H7 (cell line): ENCODE measurements at places on chromosomes 4 and X. TPM values are rescaled to one million over a fixed set of nuclear protein-coding genes. Genes with fewer than 3 reads are reported as not detected.

DNA sequence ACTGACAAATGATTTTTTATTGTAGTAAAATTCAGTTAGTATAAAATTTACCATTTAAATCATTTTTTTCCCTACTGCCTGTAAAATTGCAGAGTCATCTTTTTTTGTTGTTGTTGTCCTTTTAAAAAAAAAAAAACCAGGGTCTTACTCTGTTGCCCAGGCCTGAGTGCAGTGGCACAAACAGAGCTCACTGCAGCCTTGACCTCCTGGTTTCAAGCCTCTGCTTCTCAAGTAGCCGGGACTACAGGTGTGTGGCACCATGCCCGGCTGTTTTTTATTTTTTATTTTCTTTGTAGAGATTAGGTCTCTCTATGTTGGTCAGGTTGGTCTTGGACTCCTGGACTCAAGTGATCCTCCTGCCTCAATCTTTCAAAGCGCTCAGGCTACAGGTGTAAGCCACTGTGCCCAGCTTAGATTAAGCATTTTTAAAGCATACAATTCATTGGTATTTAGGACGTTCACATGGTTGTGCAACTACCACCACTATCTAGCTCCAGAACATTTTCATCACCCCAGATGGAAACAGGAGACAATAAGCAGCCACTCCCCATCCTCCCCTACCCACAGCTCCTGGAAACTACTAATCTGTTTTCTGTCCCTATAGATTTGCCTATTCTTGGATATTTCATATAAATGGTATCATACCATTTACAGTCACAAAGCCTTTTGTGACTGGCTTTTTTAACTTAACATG, 59.7 kb upstream of the PGRMC2 start:
- DNase-seq, result no peak

Gene ZNF157
- 0.26 and 0.31 TPM in 2 replicates for total RNA-seq

DNA sequence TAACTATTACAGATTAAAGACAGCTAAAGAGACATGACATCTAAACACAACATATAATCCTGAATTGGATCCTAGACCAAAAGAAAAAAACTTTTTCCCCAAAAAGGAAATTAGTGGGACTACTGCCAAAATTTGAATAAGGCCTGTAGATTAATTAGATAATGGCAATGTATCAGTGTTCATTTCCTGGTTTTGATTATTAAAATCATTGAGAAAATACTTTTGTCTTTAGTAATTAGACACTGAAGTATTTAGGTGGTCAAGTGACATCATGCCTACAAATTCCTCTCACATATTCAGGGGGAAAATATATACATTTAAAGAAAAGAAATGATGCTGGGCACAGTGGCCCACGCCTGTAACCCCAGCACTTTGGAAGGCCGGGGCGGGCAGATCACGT, 10.4 kb upstream of the USO1 start:
- no peak for DNase-seq

DNA sequence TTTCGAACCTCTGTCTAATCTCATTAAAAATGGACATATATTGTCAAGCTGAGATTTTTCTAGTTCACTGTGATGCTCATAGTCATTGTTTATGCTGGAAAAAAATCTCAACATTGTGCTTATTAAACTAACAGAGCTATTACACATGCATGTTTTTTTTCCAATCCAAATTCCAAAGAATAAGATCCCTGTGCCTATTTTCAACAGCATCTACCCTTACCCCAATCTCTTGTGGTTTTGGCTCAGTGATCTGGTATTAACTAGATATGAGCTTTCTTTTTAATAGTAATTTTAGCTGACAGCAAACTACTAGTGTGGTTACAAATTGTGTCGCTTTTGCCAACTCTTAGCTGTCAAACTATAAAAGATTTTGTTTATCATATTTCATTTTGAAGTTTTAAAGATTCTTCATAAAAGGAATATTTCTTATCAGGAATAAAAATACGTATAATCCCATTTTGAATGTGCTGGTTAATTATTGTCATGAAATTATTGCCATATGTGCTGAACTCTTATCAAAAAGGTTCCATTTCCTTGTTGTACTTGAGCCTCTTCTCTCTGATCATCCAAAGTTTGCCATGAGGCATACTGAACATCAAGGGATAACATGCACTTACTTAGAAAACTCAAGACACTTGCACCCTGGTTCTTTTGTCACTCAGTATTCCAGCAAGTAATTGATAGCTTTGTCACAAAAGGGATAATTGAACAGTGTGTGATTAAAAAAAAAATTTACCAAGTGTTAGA, 241.2 kb downstream of the ARHGAP24 start:
- no peak for DNase-seq

DNA sequence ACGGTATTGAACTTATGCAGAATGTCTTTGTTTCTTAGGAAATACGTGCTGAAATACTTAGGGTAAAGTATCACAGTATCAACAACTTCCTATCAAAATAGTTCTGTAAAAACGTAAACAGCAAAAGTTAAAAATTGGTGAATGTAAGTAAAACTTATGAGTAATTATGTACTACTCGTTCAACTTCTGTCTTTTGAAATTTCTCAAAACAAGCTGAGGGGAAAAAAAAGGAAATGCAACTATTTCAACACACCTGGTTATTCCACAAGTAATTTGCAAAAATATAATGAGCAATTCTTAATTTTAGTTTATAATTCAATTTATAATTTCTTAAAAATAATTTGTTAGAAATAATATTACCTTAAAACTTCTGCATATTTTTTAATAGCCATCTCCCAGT, 8.3 kb downstream of the PPID start:
- DNase-seq, result no peak

Gene PRDX4
- total RNA-seq, result 474 and 507 TPM in 2 replicates

DNA sequence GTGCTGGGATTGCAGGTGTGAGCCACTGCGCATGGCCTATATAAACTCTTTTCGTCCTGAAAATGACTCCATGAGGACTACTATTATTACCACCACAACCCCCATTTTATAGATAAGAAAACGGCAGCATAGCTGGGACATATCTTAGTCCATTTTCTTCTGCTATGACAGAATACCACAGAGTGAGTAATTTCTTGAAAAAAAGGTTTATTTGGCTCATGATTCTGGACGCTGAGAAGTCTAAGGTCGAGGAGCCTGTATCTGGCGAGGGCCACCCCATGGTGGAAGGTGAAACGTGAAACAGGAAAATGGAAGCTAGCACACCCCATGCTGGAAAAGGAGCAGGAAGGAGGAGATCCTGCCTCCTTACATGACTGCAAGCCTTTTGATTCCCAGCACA, 68.9 kb downstream of the SMIM20 start:
- DNase-seq, result no peak

DNA sequence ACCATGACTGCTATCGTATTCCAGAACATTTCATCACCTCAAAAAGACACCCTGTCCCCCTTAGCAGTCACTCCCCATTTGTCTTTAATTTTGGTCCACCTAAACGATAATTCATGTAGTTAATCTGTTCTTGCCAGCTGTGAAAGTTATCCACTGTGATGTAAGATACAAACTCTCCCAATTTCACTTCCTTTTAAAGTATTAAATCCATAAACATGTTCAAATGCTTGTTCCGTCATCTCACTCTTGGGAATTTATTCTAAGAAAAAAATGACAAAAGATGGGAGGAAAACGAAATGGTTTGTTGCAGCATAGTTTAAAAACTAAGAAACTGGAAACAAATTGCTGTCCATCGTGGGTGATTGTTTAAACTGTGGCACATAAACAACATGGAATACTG, 53.7 kb upstream of the IRF2 start:
- no peak for DNase-seq

DNA sequence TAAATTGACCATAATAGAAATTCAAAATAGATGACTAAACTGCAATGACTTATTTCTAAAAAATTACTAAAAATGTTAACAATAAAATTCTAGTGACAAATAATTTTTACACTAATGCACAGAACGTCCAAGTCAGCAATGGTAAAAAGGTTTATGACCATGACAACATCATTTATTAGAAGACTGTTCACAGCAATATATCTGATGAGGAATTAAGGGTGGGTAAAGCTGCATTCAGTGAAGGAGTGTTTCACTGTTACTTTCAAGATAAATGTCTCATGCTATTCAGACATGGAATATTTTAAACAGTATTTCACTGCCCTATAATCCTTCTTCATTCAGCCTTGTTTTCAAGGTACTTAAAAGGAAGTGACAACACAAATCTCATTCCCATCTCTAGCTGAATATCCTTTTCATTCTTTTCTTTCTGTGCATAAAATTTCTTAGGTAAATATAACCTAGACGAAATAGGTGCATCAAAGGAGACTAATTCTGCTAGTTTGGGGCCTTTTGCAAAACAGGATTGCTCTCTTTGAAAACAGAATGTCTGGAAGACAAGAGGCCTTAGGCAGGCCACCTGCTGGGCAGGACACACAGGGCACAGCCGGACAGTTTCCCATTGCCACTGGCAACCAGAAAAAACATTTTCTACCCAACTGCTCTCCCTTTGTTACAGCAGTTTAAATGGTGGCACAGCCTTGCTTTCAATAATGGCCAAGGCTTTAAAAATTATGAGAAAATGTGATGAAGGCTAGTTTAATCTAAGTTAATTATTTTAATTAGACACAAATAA, 600.3 kb downstream of the SPRY1 start:
- DNase-seq, result no peak

DNA sequence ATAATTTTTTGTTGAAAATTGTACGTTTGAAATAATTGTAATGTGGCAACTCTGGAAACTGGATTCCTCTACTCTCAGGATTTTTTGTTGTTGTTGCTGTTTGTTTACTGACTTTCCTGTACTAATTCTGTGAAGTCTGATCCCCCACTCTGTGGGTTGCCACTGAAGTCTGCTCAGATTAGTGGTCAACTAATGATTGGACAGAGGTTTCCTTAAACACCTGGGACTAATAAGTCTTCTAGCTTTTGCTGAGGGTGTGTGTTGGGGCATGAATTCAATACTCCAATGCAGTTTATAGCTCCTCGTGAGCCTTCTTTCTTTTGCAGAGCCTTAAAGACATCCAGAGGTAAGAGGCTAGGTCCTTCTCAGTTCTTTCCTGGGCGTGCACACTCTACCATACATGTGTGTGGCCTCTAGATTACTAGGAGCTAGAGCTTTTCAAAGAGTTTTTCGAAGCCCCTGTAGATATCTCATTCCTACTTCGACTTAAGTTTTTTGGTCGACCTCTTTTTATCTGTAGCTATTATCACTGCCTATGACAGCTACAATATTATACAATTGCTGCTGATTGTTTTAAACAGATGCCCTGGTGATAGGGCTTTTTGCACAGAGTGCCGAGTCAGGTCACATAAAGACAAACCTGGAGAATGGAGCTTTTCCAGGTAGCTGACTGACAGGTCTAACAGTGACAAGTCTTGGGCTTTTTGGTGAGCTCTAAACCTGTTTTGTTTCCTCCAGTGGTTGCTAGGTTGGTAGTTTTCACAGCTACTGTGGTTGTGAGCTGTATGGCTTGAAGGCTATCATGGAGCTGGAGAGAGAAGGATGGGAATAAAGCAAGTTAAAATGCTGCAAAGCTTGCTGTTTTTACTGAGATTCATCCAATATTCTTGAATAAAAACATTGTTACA, 34.0 kb downstream of the BMP2K start:
- no peak for DNase-seq

Gene NAT8L
- 4.1 and 5.2 TPM in 2 replicates for total RNA-seq

Gene DMD
- total RNA-seq, result 17.1 and 30.5 TPM in 2 replicates

DNA sequence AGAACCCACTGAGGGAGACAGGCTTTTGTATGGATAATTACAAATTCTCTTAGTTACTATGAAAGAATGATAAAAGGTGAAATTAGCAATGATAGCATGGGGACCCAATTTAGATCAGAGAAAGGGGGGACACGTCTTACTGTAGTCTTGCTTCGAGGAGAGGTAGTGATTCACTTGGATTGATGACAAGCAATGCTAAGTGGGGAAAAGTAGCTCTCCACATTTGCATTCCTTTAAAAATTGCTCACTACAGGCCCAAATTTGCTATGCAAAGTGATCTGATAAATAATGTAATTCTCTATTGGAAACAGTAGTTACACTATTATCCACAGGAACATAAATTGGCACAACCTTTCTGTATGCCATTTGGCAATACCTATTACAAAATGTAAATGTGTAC, 42.5 kb upstream of the MAP3K15 start:
- no peak for DNase-seq

Gene CCKAR
- not detected in 2 replicates for total RNA-seq

- DNase-seq, result no peak
Observed at GRCh38 chr4:121698236-121698671, 1.5 kb upstream of the ANXA5 start.

- no peak for DNase-seq
Observed at GRCh38 chrX:12308420-12308819, 170.1 kb downstream of the FRMPD4 start.

DNA sequence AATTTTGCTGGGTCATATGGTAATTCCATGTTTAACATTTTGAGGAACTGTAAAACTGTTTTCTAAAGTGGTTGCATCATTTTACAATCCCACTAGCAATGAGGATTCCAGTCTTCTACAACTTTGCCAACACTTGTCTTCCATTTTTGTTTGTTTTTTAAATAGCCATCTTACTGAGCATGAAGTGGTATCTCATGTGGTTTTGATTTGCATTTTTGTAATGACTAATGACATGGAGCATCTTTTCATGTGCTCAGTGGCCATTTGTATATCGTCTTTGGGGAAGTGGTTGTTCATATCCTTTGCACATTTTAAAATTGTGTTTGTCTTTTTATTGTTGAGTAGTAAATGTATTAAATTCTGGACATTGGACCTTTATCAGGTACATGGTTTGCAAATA, 94.7 kb downstream of the TMEM131L start:
- DNase-seq, result no peak

Gene MECP2
- 24.2 and 30.5 TPM in 2 replicates for total RNA-seq
